ENCODE measurements at places on chromosomes 3 and 15. TPM values are rescaled to one million over a fixed set of nuclear protein-coding genes. Genes with fewer than 3 reads are reported as not detected.

- no peak overlapping the region for H3K4me3 ChIP-seq
- H3K27ac ChIP-seq: no peak overlapping the region
- H3K4me1 ChIP-seq: no peaks in the 10 kb centered on the region
- H3K27me3 ChIP-seq: no peaks in the 10 kb centered on the region
Measured at GRCh38 chr3:45965253-45965652, 22.0 kb downstream of the CXCR6 start.

GRCh38 chr15:87549296-87549695, 707.2 kb downstream of the NTRK3 start:
- no peak overlapping the region for H3K4me3 ChIP-seq
- H3K36me3 ChIP-seq: no peaks in the 10 kb centered on the region
- no peak overlapping the region for H3K27ac ChIP-seq
- no peaks in the 10 kb centered on the region for H3K27me3 ChIP-seq

- H3K27me3 ChIP-seq: no peaks in the 10 kb centered on the region
- H3K4me1 ChIP-seq: peaks cover 7% of the 10 kb centered on the region
- H3K27ac ChIP-seq: peak overlapping the region; percentile 29
- no peaks in the 10 kb centered on the region for H3K36me3 ChIP-seq
Measured at GRCh38 chr15:98713585-98714001, 65.3 kb downstream of the IGF1R start.

GRCh38 chr15:78624651-78625590, 4.1 kb upstream of the CHRNA3 start:
- H3K4me3 ChIP-seq: no peak overlapping the region
- no peak for DNase-seq
- peaks cover 31% of the 10 kb centered on the region for H3K27me3 ChIP-seq
- no peaks in the 10 kb centered on the region for H3K36me3 ChIP-seq

DNA sequence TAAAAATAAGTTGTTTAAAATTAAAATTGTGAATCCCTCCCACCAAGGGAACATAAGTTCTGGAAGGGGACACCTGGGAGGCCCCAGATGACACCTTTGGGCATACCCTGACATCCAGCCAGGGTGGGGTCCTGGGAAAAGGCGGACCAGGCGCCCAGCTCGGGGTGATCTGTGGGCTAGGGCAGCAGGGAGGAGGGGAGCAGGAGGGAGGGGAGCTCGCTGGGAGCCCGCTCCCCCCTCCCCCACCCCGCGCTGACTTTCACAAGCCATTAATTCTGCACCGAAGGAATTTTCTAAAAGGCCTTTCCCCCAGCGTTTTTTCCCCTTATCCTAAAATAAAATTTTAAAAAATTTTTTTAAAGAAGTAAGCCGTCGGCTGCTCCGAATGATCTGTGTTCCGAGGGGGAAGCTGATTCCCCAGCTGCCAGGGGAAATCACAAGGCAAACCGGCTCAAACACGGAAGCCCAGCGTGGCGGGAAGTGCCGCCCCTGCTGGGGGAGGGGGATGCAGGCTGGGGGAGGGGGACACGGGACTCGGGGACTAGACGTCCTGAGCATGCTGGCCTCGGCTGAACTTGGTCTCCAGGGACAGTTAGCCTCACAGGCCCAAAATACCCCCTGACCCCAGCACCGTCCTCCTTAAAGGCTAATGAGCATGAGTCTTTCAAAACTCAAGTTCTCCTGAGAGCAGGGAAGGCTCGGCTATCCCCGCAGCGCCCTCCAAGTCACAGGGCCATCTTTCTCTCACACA, 13.9 kb downstream of the PLXND1 start:
- peak overlapping the region; percentile 18 for H3K4me3 ChIP-seq
- H3K36me3 ChIP-seq: no peaks in the 10 kb centered on the region
- peak overlapping the region; percentile 91 for H3K27ac ChIP-seq
- peaks cover 64% of the 10 kb centered on the region for H3K4me1 ChIP-seq
- no peaks in the 10 kb centered on the region for H3K27me3 ChIP-seq

DNA sequence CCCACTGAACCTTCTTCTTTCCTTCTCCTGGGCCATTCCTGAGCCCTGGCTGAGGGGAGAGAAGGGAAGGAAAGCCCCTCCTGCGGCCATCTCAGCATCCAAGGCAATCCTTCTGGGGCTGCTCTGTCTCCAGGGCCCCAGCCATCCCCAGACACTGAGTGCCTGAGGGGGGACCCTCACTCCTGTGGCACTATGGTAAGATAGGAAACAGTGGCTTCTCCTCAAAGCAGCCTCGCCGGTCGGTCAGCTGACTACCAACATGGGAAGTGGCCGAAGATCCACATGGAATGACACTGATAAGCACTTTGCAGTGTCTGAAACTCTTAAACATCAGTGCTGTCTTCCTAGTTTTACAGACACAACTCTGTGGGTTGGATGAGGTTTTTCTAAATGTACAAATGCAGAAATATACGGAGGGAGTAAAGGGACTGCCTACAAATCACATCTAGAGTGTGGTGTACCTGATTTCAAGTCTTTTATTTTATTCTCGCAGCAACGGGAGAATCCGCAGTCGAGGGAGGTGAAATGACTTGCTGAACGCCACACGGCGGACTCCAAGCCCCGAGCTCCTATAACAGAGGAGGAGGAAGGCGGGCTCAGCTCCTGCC, 973 bp upstream of the ITPKA start:
- H3K36me3 ChIP-seq: no peaks in the 10 kb centered on the region
- no peak overlapping the region for H3K27ac ChIP-seq
- H3K4me3 ChIP-seq: peak overlapping the region; percentile 67
- H3K4me1 ChIP-seq: peaks cover 40% of the 10 kb centered on the region
- DNase-seq: no peak

DNA sequence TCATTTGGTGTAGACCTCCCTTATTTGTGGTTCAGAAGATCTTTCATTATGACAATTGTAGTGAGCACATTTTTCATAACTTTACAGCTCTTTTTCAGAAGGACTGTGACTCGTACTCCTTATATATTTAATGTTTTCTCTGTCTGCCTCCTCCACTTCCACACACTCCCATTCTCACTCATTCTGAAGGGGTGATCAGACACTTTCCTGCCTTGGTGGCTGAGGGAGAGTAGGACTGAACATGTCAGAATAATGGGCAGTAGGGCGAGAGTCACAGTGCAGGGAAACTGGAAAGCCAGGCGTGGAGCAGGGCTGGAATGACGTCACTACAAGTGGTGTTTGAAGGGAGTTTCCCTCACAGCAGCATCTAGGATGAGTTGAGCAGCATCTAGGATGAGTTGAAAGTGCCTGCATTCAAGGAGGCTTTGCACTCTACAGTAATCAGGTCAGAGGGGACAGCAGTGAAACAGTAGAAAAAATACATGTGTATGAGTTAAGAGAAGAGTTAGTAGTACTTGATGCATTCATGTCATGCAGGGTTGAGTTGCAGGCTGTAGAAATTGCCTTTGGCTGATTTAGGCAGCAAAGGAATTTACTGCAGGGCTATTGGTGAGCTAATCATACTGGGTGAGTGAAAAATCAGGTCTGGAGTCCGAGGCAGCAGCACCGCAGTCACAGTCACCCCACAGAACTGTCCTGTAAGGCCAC, 36.3 kb upstream of the FBXL22 start:
- no peak for DNase-seq
- H3K36me3 ChIP-seq: peaks cover 97% of the 10 kb centered on the region
- H3K4me3 ChIP-seq: no peak overlapping the region
- no peaks in the 10 kb centered on the region for H3K27me3 ChIP-seq
- H3K4me1 ChIP-seq: no peaks in the 10 kb centered on the region

DNA sequence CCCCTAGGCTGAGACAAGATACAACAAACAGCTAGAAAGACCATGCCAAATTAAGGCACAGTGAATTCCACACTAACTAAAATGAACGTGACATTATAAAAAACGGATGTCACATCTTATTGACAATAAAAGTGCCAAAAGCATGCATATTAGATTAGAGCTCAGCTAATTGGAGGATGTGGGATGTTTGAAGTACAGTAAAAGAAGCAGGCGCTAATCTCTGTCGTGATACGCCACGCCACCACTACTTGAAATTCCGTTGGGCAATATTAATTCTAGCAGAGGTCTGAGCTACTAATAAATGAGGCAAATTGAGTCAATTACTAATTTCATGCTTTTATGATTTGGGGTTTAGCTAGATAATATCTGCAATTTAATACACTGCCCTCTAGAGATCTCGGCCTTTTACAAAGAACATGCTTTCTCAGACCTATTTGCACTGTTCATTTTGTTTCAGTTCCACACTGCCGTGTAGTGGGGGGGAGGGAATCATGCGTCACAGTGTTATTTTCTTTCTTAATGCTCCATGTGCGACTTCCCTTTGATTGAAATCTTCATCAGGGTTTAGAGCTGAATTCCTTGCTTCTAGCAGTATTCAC, 52.9 kb upstream of the ROBO2 start:
- H3K27me3 ChIP-seq: no peaks in the 10 kb centered on the region
- no peaks in the 10 kb centered on the region for H3K36me3 ChIP-seq
- no peak overlapping the region for H3K4me3 ChIP-seq
- DNase-seq: no peak
- H3K4me1 ChIP-seq: no peaks in the 10 kb centered on the region

DNA sequence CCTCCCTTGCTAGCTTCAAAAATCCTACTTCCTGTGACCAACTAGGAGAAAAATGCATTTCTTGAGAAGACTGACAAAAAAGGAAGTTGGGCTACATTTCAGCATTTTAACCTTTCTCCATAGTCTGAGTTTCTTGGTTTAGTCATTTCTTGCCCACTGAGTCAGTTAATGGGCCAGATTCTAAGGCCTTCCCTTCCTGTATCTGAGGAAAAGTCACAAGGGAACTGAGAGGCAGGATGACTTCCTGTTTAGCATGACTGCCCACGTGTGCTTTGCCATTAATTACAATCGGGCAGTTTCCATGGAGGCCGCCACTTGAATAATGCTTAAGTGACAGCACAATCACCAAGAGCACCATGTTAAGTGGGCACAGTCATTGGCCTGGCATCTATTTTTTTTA, 794.4 kb upstream of the LMCD1 start:
- H3K27ac ChIP-seq: no peak overlapping the region
- DNase-seq: peak; percentile 66
- H3K36me3 ChIP-seq: no peaks in the 10 kb centered on the region
- H3K4me3 ChIP-seq: no peak overlapping the region
- no peaks in the 10 kb centered on the region for H3K4me1 ChIP-seq
- no peaks in the 10 kb centered on the region for H3K27me3 ChIP-seq

DNA sequence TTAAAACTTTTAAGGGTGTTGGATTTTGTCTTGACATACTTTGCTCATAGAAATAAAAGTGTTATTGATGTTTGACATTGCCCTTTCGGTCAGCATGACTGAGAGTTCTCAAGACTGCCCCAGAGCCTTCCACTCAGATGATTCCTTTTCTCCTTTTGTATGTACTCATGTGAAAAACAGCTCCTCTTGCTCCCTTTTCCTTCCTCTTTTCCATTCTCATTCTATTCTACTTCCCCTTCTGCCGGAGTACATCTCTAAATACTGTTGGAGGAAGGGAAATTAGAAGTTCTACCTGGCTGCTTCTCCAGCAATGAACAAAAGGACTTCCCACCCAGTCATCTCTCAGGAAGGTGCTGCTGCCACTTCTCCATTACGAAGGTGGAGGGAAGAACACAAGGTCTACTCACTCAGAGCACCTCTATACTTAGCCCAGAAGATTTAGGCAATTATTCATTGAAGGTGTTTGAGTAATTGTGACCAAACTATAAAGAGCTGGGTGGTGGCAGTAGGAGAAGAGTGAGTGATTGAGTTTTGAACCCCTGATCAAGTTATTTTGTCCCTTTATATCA, 163.8 kb upstream of the MBNL1 start:
- no peaks in the 10 kb centered on the region for H3K4me1 ChIP-seq
- no peaks in the 10 kb centered on the region for H3K27me3 ChIP-seq
- DNase-seq: no peak
- H3K4me3 ChIP-seq: no peak overlapping the region
- H3K36me3 ChIP-seq: no peaks in the 10 kb centered on the region

DNA sequence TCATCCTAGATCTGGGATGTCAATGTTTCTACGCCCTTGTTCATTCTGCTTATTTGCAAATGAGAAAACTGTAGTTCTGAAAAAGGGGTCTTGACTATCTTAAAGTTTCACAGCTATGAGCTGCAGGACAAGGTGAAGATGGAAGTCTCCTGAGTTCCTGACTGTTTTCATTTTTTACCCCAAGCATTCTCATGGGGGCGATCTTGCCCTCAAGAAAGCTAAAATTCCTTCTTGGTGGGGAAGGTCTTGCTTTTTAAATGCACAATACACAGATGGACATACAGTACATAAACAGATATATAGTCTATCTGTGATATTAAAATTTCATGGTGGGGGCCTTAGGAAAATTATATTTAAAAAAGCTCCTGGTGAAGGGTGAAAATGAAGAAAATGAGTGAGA, 32.4 kb downstream of the MASP1 start:
- H3K36me3 ChIP-seq: no peaks in the 10 kb centered on the region
- H3K4me1 ChIP-seq: no peaks in the 10 kb centered on the region
- no peak overlapping the region for H3K27ac ChIP-seq
- DNase-seq: no peak

DNA sequence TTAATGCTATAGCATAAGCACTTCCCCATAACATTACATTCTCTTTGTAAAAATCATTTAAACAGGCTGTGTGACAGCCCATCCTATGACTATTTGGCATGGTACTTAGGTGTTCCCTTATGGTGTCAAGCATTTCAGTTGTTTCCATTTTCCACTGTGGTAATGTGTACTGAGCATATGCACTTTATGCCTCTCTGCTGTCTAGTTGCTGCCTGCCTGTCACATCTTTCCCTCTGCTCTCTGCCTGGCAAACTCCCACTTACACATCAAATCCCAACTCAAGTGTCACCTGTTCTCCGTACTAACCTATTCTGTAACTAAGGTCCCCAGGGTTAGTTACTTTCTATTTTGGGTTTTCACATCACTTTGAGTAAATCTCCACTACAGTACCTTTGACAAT, 84.4 kb upstream of the STRIT1 start:
- no peak for DNase-seq
- no peaks in the 10 kb centered on the region for H3K36me3 ChIP-seq
- no peak overlapping the region for H3K4me3 ChIP-seq

- DNase-seq: peak; percentile 57
- H3K4me3 ChIP-seq: no peak overlapping the region
- H3K4me1 ChIP-seq: no peaks in the 10 kb centered on the region
- H3K27ac ChIP-seq: no peak overlapping the region
- no peaks in the 10 kb centered on the region for H3K27me3 ChIP-seq
Measured at GRCh38 chr3:13399603-13400002, 20.5 kb downstream of the NUP210 start.

- no peak overlapping the region for H3K27ac ChIP-seq
- no peaks in the 10 kb centered on the region for H3K4me1 ChIP-seq
- DNase-seq: no peak
- H3K4me3 ChIP-seq: no peak overlapping the region
Measured at GRCh38 chr3:121649645-121650044, 11.1 kb downstream of the HCLS1 start.

- no peaks in the 10 kb centered on the region for H3K4me1 ChIP-seq
- H3K4me3 ChIP-seq: no peak overlapping the region
- no peaks in the 10 kb centered on the region for H3K27me3 ChIP-seq
Measured at GRCh38 chr15:38600236-38600635, 35.6 kb upstream of the RASGRP1 start.

GRCh38 chr3:23130406-23130805, 72.7 kb upstream of the UBE2E2 start:
- no peak overlapping the region for H3K4me3 ChIP-seq
- no peaks in the 10 kb centered on the region for H3K4me1 ChIP-seq
- no peaks in the 10 kb centered on the region for H3K36me3 ChIP-seq
- no peak overlapping the region for H3K27ac ChIP-seq
- DNase-seq: no peak
- no peaks in the 10 kb centered on the region for H3K27me3 ChIP-seq

Gene PARP16
- 20.2 TPM for polyA plus RNA-seq

Gene FAM107A
- 0.96 TPM for polyA plus RNA-seq

Gene EFCAB12
- 2.6 TPM for polyA plus RNA-seq

Gene CCR4
- polyA plus RNA-seq: 4.2 TPM

Gene MASP1
- 6.2 TPM for polyA plus RNA-seq

Gene IL5RA
- 1.3 TPM for polyA plus RNA-seq

Gene GASK1A
- polyA plus RNA-seq: 3.5 TPM

Gene HGD
- 0.66 TPM for polyA plus RNA-seq

Gene IRAK2
- 1.8 TPM for polyA plus RNA-seq

Gene GPR156
- 3.2 TPM for polyA plus RNA-seq

Gene GLDN
- polyA plus RNA-seq: 0.24 TPM
